Inflammatory macrophage (primary cell): ENCODE measurements at places on chromosomes 4 and X.

DNA sequence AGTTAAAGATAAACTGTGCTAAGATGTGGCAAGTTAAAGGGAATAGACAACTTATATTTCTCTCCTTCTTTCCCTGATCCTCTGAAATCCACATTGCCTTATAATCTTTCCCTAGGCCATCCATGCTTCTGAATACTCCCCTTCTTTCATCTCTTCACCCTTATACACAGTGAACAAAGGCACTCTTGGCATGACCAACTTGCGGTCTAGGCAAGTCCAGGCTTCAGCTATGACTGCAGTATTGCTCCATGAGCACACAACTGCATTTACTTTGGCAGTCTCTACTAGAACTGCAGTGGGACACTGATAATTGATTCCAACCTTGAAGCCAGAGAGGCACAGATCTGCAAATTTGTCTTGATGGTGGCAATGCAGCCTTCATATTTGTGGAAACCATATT is 24.2 kb upstream of the UBA6 start:
- no peak for DNase-seq

DNA sequence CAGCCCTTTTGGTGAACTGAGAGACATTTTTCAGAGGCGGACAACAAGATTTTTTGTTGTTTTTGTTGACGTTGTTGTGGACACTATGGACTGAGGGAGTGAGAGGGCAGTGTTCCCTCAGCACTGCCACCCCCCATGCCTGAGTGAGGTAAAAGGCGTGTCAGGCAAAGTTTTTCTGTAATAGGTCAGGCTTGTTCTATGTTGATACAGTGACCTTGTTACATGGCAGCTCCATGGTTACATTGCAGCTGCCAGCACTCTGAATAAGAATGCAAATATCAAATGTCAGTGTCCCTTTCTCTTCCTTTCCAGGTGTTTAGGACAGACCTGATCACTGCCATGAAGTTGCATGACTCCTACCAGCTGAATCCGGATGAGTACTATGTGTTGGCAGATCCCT is 36.6 kb downstream of the JADE1 start:
- DNase-seq: no peak

DNA sequence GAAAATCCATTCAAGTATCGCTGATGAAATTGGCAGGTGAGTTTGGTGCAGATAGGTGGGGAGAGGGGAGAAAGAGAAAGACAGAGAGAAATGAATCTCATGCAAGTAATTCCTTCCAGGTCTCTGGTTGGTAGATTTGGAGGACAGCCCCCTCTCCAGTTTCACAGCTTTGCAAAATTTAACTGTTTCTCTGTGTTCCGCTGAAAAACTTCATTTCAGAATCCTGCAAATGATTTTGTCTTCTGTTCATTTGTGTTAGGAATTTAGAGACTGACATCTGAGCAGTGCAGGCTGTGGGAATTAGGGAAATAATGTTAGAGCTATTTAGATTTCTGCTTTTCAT is 328.5 kb downstream of the FBXW7 start:
- DNase-seq: no peak

DNA sequence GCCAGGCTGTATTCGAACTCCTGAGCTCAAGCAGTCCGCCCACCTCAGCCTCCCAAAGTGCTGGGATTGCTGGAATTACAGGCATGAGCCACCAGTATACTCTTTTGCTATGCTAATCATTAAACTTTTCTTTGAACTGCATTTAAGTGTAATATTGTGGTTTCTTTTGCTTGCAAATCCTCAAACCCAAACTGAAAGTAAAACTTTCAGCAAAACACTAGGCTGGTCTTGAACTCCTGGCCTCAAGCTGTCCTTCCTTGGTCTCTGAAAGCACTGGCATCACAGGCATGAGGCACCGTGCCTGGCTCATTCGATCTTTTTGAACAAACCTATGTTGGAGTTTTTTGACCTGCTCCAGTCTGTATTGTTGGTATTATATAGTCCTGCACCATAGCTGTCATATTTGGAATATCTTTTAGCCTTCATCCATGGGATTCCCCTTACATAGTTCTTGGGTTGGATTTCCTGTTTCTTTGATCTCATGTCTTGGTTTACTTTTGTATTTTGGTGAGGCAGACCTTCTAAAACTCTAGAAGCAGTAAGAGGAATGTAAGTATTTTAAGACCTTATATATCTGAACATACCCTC is 34.1 kb downstream of the MOB1B start:
- DNase-seq: no peak
